ENCODE measurements at places on chromosomes 11 and 22.
A peak's percentile ranks its signal among the peaks of the same experiment; 100 is the strongest.

DNA sequence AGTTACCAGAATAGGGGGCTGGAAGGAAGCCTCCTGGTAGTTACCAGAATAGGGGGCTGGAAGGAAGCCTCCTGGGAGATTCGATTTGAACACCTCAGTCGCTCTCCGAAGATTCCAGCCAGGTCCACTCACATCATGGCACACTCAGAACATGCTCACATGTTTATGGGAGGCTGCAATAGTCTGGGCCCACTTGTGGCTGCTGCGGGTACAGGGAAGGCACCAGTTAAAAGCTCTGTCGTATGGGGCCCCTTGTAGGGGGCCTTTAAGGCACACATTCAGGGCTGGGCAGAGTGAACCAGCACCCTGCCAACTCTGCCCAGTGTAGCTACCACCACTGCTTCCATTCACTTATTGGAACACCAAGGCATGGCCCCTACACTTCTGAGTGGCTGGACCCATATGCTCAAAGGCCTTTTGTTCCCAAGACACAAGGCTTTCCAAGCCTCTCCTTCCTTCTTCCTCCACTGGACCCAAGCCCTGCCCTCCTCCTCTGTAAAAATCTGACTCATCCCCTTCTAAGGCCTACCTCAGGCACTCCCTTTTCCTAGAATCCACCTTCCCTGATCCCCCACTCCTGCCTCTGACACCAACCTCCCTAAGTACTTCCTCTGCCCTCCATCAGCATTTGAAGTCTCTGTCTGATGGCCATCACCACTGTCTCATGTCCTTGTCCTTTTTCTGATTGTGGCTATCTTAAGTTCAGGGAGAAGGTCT, 28.0 kb downstream of the USP35 start:
- DNase-seq = no peak

GRCh38 chr22:36233796-36234195, 5.5 kb downstream of the APOL2 start:
- DNase-seq = no peak

DNA sequence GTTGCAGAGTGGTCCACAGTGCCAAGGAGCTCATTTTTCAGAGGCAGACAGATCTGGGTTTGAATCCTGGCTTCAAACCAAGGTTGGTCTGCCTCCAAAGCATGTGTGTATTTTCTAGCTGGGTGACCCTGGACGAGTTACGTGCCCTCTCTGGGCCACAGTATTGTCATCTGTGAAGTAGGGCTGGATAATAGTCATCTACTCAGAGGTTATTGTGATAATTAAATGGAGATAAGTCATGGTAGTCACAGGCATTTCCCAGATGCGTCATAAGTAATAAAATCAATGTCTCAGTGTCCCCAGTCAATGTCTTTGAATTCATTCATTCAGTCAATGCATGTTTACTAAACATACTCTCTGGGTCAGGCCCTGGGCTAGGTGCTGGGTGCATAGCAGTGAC, 8.6 kb downstream of the OMP start:
- no peak for DNase-seq

GRCh38 chr22:46528121-46528610, 9.3 kb downstream of the CELSR1 start:
- no peak for DNase-seq

DNA sequence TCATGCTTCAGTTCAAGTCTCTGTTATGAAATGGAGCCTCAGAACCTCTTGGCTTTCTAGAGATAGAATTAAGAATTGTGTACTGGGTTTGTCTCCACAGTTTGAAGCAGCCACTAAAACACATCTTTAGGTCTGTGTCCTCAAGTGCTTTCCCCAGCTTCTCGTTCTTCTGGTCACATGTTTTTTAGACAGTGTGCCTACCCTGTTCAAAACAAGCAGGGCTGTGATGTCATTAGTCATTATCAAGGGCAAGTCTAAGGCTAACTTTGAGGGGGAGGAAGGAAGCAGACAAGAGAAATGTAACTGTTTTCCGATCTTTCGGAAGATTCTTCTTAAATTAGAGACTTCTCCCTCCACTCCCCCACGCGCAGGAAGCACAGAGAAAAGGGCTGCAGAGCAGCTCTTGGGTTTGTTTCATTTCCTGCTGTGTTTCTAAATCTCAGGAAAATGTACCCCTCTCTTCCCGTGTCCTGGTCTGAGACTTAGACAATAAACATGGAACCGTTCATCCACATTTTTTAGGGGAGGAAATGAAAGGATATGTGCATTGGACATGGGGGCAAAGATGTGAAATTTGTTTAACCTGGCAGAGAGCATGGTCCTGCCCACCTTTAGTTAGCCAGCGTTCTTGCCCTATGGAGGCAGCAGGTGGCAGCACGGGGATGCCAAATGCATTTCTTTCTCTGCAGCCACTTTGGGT, 3.1 kb downstream of the AKIP1 start:
- peak; percentile 46 for DNase-seq

GRCh38 chr11:79971255-79971654, 530.4 kb upstream of the TENM4 start:
- DNase-seq = no peak

- no peak for DNase-seq
These were observed 1495.0 kb downstream of the BRD1 start for GRCh38 chr22:48332438-48333322.

DNA sequence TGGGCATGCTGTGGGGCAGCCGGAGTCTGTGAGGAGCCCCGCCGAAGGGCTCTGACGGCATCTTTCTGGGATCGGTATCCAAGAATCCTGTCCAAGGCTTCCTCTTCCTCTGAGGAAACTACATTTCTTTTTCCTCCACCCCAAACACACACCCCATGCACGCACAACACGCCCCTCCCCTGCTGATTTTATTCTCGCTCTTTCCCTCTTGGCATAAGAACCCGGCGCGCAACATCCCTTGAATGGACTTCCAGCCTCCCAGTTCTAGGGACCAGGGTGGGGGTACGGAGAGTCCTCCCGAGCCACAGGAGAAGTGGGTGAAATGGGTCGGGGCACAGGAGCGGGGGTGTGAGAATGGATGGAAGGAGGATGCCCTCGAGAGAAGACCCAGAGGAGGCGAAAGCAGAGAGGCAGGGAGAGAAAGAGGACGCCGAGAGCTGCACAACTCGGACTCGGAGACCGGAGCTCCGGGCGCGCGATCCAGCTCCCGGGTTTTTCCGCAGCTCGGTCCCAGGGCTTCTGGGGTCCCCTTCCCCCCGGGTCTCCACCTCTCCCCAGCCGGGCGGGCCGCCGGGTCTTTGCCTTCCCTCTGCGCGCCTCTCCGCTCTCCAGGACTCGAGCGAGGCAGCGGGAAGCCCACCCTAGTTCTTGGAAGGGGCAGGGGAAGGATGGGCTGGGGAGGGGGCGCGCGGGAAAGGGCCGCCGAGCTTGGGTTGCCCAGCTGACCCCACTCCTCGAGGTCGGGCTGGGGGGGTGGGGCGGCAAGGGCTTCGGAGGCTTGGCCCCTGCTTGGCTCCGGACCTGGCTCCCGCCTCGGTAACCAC, 1.5 kb upstream of the LARGE1 start:
- peak; percentile 4 for DNase-seq

DNA sequence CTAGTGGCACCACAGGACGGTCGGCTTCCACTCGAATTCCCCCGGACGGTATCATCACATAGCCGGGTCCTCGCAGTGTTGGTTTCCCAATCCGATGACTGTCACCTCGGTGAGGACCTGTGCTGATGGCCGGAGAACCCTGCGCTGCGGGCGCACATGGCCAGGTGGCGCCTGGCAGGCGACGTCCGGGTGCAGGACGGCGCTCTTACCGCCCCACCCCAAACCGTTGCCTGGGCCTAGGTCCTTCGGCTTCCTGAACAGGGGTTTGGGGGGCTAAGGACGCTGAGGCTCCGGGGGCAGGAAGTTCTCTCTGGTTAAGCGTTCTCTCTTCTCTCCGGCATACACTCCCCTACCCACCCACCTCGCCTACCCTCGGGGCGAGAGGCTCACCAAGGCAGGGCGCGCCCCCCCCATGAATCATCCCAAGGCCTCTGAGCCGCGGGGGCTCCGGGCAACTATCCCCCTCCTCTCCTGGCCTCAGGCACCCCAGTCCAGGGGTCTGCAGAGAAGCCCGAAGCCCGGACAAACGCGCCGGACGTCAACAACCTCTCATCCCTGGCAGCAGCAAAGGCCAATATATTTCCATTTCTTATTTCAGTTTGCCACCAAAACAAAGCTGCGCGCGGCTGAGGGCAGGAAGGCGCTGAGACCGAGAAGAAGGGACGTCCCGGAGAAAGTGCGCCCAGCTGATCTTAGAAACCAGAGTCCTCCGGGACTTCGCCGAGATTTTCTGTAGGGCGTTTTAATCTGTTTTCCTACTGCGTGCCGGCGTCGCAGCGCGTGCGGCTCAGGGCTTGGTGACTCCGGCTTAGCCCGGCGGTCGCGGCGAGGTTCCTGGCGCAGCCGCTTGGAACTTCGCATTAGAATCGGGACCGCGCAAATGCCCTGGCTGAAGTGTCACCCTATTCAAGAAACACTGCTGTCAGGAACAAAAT, 5.6 kb downstream of the ALX4 start:
- DNase-seq = no peak

DNA sequence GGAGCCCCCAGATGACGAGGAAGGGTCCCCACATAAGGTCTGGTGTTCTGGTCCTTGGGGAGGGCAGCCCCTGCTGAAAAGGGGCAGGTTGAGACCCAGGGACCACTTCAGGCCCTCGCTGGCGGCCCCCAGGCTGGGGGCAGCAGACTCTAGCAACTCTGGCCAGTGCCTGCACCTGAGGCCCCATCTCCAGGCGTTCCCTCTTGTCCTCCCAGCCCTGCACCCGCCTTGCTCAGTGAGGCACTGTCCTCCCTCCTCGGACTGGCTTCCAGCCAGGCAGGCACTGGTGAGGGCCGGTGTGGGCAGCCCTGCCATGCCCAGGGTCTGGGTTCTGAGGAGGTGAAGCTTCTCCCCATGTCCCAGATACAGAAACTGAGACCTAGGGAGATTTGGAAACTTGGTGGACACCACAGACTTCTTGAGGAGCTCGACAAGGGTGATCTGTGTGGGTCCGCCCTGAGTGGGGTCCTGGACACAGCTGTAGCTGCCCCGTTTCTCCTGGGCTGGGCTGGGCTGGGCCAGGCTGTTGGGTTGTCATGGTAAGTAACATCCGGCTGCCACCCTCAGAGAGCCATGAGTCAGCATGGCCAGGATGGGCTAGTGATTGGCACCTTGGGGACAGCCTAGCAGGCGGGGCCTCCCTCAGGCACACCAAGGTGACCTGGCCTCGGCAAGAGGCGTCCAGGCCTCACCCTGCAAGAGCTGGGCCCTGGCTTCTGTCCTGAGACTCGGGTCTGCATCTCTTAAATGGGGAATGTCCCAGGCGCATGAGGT, 11.1 kb upstream of the PHLDA2 start:
- DNase-seq = peak; percentile 43

- no peak for DNase-seq
These were observed 25.2 kb downstream of the CWC15 start for GRCh38 chr11:94948070-94948617.

- DNase-seq = no peak
These were observed 320.5 kb downstream of the MIAT start for GRCh38 chr22:26977741-26978376.

- peak; percentile 56 for DNase-seq
These were observed 18.2 kb downstream of the ADM start for GRCh38 chr11:10322830-10323792.

GRCh38 chr11:64000026-64000739, 13.9 kb downstream of the OTUB1 start:
- DNase-seq = peak; percentile 74

- no peak for DNase-seq
These were observed 324.5 kb upstream of the PITPNB start for GRCh38 chr22:28243539-28243938.

DNA sequence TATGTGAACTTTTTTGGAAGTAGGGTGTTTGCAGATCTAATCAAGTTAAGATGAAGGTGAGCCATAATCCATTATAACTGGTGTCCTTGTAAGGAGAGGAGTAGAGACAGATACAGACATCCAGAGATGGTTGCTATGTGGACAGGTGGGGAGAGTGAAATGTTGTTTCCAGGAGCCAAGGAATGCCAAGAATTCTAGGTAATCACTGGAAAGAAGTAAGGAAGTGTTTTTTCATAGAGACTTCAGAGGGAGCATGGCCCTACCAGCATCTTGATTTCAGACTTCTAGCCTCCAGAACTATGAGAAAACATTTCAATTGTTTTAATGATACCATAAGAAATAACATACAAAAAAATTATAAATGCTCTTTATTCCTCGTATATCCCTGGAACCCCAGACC, 320.5 kb upstream of the ANO3 start:
- no peak for DNase-seq

GRCh38 chr22:29152954-29153719, 52.6 kb upstream of the EMID1 start:
- no peak for DNase-seq

DNA sequence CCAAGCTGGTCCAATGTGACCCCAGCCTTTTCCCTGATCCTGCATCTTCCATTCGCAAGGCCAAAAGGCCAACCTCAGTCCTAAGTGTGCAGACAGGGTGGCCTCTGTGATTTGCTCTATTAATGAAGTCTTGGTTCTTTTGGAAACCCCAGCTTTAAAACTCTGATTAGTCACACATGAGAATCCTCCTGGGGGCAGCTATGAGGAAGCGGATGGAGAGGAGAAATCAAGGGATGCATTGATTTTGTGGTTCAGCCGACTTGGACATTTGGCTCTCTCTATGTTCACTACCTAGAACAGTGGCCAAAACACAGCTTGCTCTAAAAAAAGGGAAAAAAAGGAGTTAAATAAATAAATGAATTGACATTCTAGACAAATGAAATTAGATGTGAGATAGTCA, 98.6 kb upstream of the USP47 start:
- no peak for DNase-seq

GRCh38 chr11:122772945-122773344, 65.4 kb upstream of the CRTAM start:
- no peak for DNase-seq

DNA sequence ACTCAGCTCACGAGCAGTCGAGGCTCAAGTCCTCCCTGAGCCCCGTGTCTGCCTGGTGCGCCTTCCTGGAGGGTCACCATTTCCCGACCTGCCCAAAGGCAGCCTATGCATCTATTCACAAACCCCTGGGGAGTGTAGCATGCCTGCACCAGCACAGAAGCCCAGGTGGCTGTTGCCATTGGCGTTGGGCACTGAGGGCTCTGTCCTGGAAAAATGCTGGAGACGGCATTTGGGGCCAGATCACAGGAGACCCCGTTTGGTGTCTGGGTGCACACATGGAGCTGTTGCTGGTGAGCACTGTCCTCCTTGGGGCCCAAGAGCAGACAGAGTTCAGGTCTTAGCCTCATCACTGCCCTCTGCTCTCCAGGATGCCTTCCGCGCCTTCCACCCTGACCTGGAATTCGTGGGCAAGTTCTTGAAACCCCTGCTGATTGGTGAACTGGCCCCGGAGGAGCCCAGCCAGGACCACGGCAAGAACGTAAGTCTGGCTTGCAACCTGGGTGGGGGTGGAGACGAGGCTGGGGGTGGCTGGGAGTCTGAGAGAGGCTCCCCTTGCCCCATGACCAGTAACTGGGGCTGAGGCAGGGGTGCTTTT, 9.4 kb downstream of the FADS2 start:
- DNase-seq = no peak

- DNase-seq = no peak
These were observed 312.6 kb downstream of the AASDHPPT start for GRCh38 chr11:106390078-106390477.

DNA sequence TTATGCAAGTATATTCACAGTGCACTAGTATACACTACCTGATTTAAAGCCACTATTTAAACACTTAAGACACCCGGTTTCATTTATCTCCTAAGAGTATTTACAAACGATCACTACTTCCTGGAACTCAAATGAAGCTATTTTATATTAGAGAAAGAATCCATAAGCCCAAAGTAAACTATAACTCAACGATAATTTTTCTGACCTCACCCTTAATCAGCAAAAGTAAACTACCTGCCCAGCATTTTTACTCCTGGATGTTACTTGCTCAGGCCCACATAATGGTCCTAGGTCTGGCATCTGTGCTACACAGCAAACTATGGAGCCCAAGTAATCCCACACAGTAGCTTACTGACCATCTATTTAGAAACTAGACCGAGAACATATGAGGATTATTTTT, 33.4 kb downstream of the TSG101 start:
- no peak for DNase-seq
